GM23248 (cell line): ENCODE measurements at places on chromosomes 7 and 10.

GRCh38 chr7:138033241-138033640 lies 31.4 kb upstream of the CREB3L2 start:
- no peak for DNase-seq

GRCh38 chr7:75591467-75592255 lies 99.5 kb downstream of the SPDYE5 start:
- DNase-seq: no peak

DNA sequence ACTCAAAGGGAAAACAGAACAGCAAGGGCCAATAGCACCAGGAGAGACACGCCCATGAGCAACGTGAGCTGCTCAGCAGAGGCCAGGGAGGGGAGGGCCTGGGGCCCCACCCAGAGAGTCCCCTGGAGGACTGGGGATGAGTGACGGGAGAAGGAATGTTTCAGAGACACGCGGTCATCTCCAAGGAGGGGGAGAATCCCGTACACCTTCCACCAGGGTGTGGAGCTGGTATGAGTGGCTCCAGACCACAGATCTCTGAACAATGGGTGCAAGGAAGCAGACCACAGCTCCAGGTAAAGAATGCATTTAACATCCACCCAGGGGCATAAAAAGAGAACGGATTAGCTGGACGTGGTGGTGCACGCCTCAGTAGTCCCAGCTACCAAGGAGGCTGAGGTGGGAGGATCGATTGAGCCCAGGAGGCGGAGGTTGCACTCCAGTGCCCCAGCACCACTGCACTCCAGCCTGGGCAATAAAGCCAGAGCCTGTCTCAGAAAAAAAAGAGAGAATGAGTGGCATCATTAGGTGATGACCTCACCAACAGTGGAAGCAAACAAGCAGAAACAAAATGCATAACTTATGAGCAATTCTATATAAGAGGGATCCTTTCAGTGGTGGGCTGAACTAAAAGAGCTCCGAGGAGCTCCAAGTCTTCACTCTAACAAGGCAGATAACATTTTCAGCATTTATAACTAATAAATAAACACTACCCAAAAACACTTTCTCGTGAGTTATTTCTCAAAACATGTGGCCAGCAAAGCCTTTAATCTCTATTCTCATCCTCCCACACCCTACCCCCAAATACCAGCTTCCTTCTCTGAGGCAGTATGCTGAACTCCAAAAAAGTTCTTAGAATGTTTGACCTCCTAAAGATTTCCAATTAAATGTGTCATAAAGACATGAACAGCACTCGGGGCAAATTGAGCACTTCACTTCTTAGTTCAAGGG lies 12.5 kb downstream of the PSAP start:
- peak; percentile 84 for DNase-seq

- no peak for DNase-seq
These were observed 11.0 kb upstream of the NUB1 start for GRCh38 chr7:151330661-151331060.

- DNase-seq: no peak
These were observed 423.2 kb upstream of the PCDH15 start for GRCh38 chr10:55224007-55224781.

DNA sequence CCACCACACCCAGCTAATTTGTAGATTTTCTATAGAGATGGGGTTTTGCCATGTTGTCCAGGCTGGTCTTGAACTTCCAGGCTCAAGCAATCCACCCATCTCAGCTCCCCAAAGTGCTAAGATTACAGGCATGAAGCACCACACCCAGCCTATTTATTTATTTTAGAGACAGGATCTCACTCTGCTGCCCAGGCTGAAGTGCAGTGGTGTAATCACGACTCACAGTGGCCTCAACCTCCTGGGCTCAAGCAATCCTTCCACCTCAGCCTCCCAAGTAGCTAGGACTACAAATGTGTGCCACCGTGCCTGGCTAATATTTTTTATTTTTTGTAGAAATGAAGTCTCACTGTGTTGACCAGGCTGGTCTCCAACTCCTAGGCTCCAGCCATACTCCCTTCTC lies 6.9 kb upstream of the FRAT2 start:
- DNase-seq: no peak

- no peak for DNase-seq
These were observed 370.3 kb downstream of the BMPER start for GRCh38 chr7:34275624-34276023.

DNA sequence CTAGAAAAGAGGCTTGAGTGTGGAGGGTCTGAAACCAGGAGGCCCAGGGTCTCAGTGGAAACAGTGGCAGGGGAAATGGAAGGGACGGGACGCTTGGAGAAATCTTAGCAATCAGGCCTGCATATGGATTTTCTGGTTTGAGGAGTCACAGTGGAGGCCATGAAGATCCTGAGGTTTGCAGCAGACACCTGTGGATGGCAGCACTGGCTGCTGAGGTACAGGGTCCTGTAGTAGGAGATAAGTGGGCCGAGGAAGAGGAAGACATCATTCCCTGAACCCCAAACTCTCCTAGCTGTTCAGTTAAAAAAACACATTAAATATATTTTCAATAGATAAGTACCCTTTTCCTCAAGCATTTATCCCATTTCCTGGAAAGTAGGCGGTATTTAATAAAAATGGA lies 208.8 kb upstream of the IGFBP3 start:
- peak; percentile 28 for DNase-seq

DNA sequence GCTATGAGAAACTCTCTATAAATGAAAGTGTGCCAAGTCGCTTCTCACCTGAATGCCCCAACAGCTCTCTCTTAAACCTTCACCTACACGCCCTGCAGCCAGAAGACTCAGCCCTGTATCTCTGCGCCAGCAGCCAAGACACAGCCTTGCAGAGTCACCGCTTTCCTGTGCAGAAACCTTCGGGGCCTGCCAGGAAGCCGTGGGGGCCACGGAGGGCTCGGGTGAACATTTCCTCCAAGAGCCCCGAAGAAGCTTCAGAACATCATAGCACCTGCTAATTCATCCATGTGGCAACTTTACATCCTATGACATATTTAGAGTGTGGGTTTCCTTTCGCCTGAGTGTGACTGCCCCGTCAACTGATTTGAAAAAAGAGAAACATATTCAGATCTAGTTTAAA lies 55.7 kb upstream of the PRSS58 start:
- DNase-seq: no peak

- peak; percentile 77 for DNase-seq
These were observed 1.4 kb downstream of the MXI1 start for GRCh38 chr10:110208614-110209453.

- DNase-seq: no peak
These were observed 89.0 kb downstream of the PPP1R9A start for GRCh38 chr7:94996369-94996768.

DNA sequence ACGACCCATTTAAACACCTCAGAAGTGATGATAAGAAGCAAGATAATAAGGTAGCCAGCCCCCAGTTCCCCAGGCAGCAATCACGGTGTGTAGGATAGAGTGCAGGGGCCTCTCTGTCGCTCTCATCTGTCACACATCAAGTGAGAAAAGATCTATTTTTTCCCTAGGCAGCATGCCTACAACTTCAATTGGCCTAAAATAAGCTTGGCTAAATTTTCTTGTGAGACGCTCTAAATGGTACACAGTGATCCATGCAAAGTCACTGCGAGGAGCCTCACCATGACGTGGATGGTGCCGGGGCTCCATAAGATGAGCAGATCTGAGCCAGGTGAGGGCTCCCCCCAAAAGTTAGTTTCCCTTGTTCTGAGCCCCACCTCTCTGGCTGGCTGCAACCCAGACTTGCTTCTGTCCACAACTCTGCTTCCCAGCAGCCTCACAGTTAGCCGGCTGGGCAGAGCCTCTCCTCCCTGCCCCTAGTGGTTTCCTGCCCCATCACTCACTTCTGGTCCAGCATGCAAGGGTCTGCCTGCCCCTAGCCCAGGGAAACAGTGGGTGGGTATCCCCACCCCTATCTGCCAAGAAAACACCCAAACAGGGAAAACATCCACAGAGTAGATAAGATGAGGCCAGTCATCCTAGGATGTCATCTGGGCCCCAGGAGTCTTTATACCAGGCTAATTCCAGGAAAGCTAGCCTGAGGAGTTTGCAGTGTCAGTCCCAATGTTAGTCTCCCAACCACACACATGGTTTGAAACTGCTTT lies 342.1 kb downstream of the GRID1 start:
- DNase-seq: no peak

- DNase-seq: peak; percentile 72
These were observed 931 bp downstream of the PAPSS2 start for GRCh38 chr10:87660484-87661133.

DNA sequence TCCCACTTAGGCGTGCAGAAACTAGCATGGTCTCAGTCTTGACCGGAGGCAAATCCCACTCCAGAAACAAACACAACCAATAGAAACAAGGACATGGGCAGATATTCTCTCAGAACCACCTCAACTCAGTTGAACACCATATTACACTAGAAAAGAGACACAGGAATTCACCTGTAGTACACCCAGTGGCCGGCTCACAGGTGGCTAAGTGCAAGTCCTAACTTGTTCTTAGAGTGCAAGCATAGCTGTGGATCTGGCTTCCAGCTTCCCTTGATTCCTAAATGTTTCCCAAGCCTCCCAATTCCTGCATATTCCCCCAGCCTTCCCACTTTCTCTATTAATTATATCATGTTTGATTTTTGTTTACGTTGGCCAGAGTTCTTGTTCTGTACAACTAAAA lies 164.4 kb downstream of the TPK1 start:
- DNase-seq: no peak

- no peak for DNase-seq
These were observed 772.4 kb downstream of the GRID1 start for GRCh38 chr10:85594239-85594638.

DNA sequence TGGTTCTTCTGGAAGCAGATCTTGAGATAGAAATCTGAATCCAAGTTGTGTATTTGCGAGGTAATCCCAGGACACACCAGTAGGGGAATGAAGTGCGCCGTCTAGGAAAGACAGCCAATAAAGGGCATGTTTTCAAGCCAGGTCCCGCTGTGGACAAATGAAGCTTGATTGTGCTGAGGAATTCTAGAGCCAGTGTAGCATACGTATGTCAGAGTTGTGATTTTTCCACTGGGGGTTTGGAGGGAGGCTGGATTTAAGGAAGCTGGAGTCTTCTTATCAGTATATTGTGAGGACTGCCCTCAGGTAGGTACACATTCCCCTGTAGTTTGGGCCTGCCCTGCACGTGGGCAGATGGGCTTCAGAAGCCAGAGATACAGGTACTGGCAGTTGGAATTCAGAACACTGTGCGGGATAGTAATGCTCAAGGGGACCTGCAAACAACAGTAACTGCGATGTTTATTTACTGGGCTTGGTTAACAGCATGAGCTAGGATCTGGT lies 50.9 kb downstream of the GALNT11 start:
- DNase-seq: peak; percentile 3

- peak; percentile 34 for DNase-seq
These were observed 238.8 kb downstream of the FANK1 start for GRCh38 chr10:126135177-126135576.

- DNase-seq: no peak
These were observed 18.8 kb upstream of the VPS41 start for GRCh38 chr7:38927751-38928150.

DNA sequence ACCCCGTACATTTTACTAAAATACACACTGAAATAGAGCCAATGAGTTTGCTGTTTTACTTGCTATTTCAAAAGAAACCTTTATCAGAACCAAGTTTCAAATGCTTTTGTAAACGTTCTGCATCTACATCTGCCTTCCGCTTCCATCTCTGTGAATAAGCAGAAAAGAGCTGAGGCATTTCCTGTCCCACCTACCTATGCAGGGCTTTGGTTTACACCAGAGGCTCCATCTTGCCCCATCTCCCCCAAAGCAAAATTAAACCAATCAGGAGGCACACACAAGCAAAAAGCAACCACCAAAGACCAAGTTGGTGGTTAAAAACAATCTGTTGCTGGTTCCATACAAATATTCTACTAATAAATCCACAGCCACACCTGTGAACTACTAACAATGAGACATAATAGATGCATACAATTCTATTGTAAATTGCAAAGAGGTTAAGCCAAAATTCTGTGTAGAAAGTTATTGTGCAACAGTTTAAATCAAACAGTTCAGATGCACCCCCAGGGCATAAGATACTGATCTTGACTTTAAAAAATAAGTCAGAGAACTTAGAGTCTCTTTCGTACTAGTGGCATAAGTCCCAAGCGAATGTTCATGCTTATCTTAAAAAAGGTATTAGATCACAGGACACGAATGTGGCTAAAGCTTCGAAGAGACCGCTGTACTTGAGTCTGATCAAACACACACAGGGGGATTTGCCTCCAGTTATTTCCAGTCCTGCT lies 83.9 kb downstream of the FGFR2 start:
- no peak for DNase-seq

DNA sequence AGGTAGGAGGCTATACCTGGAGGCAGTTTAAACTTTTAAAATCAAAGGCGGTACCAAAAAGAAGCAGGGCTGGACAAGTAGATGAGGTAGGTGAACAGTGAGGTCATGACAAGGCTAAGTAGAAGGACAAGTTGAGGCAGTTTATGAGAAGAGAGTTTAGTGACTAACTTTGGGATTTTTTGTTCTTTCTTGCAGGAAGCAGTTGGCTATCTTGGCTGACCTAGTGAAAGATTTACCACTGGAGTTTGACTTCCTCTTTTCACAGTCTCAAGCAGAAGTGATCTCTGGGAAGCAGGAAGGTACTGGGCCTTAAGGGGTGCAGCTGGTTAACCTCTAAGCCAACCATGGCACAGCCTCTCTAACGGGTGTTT lies 26.3 kb downstream of the ENTPD7 start:
- no peak for DNase-seq

GRCh38 chr7:101681170-101682007 lies 52.3 kb upstream of the MYL10 start:
- peak; percentile 95 for DNase-seq

- peak; percentile 20 for DNase-seq
These were observed 795 bp downstream of the LHFPL3 start for GRCh38 chr7:104328970-104329825.

DNA sequence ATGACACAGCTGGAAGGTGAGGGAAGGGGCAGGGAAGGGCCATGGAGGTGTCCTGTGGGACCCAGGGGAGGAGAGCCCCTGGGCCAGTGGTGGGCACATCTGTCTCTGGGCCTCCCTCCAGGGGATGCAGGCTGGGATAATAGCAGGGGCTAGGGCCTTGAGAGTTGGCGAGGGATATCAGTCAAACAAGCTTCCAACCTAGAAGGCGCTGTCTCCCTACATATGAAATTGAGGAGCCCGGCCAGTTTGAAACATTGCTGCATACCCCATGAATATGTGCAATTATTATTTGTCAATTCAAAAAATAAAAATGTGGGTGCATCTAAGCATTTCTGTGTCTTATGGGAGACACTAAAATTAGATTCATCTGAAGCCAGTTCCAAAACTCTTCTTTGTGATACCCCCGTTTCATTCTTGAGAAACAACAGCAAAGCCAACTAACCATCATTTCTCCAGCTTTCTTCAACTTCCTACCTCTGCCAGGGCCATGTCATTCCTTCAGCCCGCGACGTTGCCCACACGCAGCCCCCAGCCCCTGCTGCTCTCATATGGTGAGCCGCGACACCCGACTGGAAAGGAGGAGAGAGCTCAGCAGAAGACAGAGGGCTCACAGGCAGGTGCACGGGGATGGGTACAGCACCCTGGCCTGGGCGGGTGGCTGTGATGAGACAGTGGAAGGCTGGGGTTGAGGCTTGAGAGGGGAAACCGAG lies 418.7 kb downstream of the GLRX3 start:
- no peak for DNase-seq
